ENCODE measurements at places on chromosomes 5 and 9.

DNA sequence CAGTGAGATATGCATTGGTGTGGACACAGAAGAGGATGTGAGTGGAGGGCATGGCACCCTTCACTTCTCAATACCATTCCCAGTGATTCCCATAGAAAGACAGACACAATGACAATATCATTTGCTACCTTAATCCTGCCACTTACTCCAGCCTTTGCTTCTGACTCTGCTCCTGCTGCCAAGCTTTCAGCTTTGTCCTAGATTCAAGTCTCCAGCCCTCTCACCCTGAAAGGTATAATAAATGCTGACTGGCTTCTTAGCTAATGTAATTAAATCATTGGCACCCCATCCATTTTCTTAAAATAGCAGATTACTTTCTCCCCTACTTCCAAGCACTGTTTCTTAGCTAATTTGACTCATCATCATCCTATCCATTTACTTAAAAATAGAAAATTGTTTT is 41.1 kb upstream of the CDC42SE2 start:
- no peak for DNase-seq

- DNase-seq: no peak
These were observed 8.4 kb upstream of the SLC1A3 start for GRCh38 chr5:36598045-36598444.

GRCh38 chr9:123656565-123656964 is 273.4 kb downstream of the DENND1A start:
- no peak for DNase-seq

- no peak for DNase-seq
These were observed 970.0 kb downstream of the MAT2B start for GRCh38 chr5:164475339-164475977.

- no peak for DNase-seq
These were observed 301.8 kb upstream of the CDH6 start for GRCh38 chr5:30891660-30892059.

GRCh38 chr5:121024416-121025311 is 560.6 kb downstream of the PRR16 start:
- DNase-seq: no peak

- DNase-seq: no peak
These were observed 754.3 kb upstream of the GRAMD2B start for GRCh38 chr5:125668884-125669283.

DNA sequence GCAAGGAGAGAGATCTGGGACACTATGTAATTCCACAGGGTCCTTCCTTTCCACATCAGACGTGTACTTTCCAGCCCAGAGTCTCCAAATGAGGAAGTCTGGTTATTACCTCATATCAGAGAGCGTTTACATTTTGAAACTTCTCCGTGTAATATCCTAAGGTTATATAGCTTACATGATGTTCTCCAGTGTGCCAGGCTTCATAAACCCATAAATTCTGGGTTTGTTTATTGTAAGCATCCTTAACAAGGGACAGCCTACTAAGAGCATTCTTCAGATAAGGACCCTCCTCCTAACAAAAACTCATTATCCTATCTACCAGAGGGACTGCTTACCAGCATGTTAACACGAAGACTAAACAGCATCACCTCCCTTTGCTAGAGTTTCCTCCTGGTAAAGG is 17.9 kb downstream of the SRFBP1 start:
- DNase-seq: no peak

DNA sequence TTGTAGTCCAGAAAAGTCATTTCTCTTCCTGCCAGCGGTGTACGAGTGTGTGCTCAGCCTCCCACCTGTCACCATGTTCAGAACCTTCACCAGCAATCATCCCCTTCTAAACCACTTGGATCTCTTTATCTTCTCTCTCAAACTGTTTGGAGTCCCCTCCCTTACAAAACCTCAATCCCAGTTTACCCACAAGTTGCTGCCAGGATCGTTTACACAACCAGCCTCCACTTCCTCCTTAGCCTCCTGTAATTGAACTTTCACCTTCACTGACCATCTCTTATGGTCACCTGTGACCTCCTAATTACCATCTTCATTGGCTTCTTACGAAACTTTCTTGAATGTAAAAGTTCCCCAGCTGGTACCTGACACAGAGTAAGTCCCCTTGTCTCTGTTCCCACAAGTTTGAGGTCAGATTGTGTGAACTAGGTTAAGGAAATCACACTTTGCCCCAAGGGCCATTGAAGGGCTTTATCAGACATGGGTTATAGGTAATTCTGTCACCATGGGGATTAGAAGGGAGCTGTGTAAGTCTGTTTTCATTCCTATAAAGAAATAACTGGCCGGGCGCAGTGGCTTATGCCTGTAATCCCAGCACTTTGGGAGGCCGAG is 20.0 kb downstream of the RNF44 start:
- no peak for DNase-seq

DNA sequence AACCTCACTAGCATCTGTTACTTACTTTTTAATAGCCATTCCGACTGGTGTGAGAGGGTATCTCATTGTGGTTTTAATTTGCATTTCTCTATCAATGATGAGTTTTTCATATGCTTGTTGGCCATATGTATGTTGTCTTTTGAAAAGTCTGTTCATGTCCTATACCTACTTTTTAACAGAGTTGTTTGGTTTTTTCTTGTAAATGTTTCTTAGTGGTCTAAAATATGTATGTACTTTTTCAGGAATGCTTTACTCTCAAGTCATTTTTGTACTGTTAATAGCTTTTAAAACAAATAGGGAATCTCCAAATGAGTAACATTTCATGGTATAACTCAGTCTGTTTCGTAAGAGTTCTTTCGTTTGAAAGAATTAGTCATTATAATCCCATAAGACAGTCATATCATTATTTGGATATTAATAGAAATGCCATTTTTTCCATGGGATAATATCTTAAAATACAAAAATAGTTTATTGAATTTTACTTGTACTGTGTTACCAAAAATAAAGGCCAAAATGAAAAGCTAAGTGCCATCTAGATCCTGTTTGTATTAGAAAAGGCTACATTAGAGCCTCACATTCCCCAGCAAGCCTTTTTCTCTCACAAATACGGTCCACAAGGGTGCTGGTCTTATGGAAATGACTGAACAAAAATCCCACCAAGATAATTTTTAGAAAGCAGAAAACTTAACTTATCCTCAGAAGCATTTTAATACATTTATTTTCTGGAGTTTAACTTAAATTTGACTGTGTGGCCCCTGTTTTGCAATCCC is 247.7 kb downstream of the PJA2 start:
- DNase-seq: no peak

DNA sequence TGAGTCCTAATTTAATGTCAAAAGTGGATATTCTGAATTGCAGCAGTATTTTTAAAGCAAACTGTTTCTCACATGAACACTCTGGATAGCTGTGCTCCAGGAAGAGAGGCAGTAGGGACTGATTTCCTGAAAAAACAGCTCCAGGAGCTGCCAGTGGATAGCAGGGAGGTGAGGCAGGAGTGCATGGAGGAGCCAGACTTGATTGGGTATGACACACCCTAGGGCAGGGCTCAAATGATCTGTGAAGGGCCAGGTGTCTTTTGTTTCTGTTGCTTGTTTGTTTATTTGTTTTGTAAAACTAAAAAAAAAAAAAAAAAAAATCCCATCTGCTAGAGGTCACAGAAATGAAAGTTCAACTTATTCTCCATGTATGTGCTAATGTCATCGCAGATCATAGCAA is 83.4 kb downstream of the ADRB2 start:
- no peak for DNase-seq

- DNase-seq: no peak
These were observed 37.5 kb downstream of the SPRY4 start for GRCh38 chr5:142287096-142287972.

DNA sequence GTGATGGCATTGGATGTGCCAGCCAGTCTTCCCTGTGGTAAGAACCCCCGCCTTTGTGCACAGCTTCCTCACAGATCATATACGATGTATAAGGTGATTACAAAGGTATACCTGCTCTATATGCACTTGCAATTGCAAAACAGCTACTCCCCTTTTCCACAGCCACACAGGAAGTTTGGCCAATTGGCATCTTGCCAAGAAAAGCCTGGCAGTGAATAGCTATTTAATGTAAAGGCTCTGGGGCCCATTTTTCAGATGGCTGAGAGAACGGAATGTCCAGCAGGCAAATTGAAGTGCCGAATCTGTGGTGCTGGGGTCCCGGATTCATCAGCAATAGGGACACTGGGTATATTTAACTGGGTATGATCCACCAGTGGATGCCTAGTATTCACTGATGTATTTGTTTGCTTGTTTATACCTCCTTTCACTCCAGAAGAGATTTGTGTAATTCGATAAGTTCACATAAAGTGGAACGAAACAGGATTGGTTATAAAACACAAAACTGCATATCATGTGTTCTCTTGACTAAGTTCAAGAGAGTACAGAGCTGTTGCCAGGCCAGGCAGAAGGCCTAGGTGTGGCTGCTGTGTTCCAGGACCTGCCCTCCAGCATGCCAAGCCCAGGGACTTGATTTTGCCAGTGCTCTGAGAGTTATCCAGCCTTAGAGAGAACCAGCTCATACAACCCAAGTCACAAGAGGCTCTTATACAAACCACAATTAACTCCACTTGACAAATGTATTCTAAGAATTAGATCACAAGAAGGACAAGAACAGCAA is 27.7 kb upstream of the GABRP start:
- no peak for DNase-seq

- no peak for DNase-seq
These were observed 72.8 kb downstream of the C9orf153 start for GRCh38 chr9:86186696-86187095.

DNA sequence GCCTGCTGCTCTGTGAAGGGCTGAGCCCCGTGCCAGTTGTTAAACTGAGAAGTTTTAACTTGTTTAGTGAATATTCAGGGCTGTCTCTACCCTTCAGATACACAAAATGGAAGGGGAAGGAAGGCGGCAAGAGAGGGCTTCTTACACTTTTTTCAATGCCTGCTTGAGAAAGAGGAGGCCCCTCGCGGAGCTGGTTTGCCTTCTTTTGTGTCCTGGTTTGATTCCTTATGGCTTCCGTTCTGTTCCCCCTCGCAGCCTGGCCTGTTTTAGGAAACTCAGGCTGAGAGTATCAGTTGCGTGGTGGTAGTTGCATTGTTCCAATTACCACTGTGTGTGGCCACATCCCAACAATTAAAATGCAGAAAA is 1.0 kb downstream of the FAM53C start:
- no peak for DNase-seq

DNA sequence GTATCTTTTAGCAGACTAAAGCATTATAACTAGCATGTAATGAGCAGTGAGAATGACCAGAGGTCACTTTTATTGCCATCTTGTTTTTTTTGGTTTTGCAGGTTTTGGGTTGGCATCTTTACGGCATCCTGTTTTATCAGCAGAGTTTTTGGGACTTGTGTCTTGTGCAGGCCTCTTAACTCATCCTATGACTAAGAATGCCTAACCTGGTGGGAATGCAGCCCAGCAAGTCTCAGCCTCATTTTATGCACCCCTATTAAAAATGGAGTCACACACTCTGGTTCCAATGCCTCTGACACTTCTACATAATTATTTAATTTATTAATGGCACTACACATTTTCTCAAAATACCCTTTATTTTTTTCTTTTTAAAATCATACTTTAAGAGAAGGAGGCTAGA is 726.5 kb upstream of the RIOK2 start:
- no peak for DNase-seq

- DNase-seq: no peak
These were observed 218.4 kb upstream of the TMEM161B start for GRCh38 chr5:88487066-88487465.

- no peak for DNase-seq
These were observed 59.2 kb upstream of the CDH10 start for GRCh38 chr5:24703934-24704333.

DNA sequence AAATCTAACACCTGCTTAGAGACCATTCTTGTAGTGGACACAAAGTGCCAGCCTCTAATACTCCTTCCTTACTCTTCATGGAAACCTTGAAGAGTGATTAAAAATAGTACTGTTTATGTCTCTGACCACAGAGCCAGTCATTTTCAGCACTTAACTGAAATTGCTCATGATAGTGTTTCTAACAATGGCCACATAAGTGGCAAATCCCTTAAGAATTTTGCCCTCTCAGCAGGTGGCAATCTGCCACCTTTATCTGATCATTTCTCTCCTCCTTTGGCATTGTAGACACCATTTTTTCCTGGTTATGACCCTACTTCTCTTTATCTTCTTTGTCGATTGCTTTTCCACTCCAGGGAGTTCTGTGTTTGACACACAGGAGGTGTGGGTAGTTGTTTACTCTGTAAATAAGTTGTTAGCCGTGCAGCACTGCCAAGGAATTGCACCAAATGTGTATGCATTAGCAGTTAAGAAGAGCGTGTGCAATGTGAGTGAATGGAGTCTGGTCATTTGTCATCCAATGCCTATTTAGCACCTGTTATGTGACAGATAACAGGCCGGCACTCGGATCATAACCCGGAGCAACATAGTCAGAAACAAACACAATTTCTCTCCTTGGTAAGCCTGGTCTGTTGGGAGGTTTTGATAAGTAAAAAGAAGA is 36.8 kb upstream of the STARD4 start:
- no peak for DNase-seq

DNA sequence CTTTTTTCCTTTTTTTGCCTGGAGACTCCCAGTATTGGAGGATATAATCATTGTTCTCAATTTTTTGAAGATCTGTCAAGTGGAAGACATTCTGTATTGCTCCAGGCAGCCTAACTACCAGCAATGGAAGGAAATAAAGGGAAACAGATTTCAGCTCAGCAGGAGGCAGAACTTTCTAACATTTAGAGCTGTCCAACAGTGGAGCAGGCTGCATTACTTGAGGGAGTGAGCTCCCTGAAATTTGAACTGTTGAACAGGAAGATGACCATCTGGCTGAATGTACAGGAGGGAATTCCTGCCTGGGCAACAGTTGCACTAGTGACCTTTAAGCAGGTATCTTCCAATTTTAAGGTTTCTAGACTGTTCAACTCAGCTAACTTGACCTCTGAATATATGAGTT is 1.1 kb upstream of the GAPVD1 start:
- DNase-seq: no peak

GRCh38 chr9:99663856-99664255 is 157.8 kb upstream of the NR4A3 start:
- no peak for DNase-seq

- no peak for DNase-seq
These were observed 187.4 kb downstream of the AGTPBP1 start for GRCh38 chr9:85554349-85554748.

GRCh38 chr9:102445181-102445747 is 549.9 kb upstream of the CYLC2 start:
- no peak for DNase-seq

- DNase-seq: no peak
These were observed 16.6 kb downstream of the ZNF608 start for GRCh38 chr5:124729720-124730359.

- DNase-seq: no peak
These were observed 32.8 kb downstream of the ARPC5L start for GRCh38 chr9:124894741-124895170.

- no peak for DNase-seq
These were observed 1211.0 kb upstream of the CDH6 start for GRCh38 chr5:29982457-29982856.

Measured in stimulated activated CD8-positive, alpha-beta memory T cell treated with anti-CD3 and anti-CD28 coated beads, Interleukin-4, amount 100 ng/mL, for 4 hours (primary cell).